IMR-90 (cell line): ENCODE measurements at places on chromosomes 5 and 9. TPM values are rescaled to one million over a fixed set of nuclear protein-coding genes. Genes with fewer than 3 reads are reported as not detected.

NTRK2 gene
- under 0.01 TPM in 1 of 2 replicates, not detected in the other for total RNA-seq

SWI5 gene
- total RNA-seq = 37.5 and 38.9 TPM in 2 replicates

FAM151B gene
- 2.8 and 2.9 TPM in 2 replicates for total RNA-seq

SH3RF2 gene
- total RNA-seq = 1.1 and 1.3 TPM in 2 replicates
